ENCODE measurements at places on chromosomes 3 and 15.

DNA sequence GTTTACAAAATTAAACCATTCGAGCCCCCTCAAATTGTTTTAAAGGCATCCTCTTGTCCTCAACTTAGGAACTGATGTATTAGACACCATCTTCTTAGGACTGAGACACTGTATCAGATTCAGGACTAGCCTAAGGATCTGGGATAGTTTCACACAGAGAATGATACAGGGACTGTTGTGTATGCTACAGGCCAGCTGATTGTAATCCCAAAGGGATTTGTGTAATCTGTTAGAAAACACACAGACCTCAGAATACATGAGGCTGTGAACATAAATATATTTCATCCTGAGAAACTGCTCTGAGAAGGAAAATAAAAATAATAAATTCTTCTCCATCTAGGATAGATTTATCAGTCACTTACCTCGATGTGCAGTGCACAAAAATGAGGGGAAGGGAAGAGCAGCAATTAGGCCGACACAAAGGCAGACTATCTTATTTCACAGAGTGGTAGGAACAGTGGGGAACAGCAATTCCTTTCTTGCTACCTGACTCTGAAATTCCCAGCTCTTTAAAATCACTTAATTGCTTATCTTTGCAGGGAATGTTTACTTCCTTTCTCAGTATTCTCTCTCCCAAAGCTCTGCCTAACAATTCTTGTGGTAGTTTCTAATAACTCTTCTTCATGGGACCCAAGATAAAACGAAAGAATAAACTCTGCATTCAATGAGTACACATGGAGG is 322.5 kb downstream of the MAGI1 start:
- H3K36me3 ChIP-seq: no peaks in the 10 kb centered on the region
- no peaks in the 10 kb centered on the region for H3K4me1 ChIP-seq
- H3K4me3 ChIP-seq: no peak overlapping the region
- no peak for DNase-seq
- no peaks in the 10 kb centered on the region for H3K27me3 ChIP-seq
- H3K27ac ChIP-seq: no peak overlapping the region

DNA sequence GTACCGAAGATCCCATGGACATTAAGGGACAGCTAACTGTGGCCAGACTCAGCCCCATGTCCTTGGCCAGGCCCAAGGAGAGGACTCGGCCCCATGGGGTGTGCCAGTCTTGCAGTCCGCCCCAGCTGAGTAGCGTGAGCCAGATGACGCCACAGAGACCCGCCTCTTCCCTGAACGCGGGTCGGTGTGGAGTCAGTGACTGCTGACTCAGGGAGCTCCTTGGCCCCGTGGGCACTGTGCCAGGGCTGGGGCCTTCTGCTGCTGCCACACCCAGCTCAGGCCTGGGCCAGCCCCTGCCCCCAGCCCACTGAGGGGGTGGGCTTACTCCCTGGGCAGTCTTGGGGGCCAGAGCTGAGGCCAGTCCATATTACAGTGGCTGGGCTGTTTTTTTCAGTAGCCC is 52.8 kb downstream of the PLXNA1 start:
- H3K27me3 ChIP-seq: no peaks in the 10 kb centered on the region
- peaks cover 6% of the 10 kb centered on the region for H3K36me3 ChIP-seq
- H3K27ac ChIP-seq: no peak overlapping the region
- no peaks in the 10 kb centered on the region for H3K4me1 ChIP-seq

DNA sequence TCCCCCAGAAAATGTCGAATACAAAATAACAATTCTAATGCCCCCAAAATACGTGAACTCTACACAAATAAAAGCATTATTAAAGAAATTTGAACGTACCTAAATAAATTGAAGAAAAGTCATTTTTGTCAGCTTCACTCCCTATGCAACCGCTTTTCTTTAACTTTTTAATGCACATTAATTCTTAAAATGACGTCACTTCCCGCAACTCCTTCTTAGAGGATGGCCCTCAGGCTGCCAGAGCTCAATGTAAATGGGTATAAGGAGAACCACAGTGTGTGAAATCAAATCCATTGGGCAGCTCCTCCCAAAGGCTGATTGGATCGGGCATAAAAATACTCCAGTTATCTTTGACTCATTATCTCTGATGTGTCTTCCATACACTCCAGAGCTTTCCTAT is 736.9 kb downstream of the GBE1 start:
- no peaks in the 10 kb centered on the region for H3K27me3 ChIP-seq
- H3K36me3 ChIP-seq: no peaks in the 10 kb centered on the region
- no peaks in the 10 kb centered on the region for H3K4me1 ChIP-seq
- no peak overlapping the region for H3K4me3 ChIP-seq
- no peak overlapping the region for H3K27ac ChIP-seq

DNA sequence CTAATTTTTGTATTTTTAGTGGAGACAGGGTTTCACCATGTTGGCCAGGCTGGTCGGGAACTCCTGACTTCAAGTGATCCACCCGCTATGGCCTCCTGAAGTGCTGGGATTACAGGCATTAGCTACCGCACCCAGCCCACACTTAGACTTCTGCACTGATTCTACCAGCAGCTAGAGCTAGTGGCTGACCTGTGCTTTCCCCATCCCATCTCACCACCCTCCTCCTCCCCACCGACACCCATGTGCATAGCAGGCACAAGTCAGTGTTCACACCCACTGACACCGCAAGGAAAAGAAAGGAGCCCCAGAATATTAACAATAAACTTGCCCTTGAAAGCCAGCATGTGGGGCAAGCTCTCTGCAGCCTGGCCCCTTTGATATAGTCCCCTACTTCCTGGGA is 11.2 kb upstream of the ABTB1 start:
- no peaks in the 10 kb centered on the region for H3K4me1 ChIP-seq
- DNase-seq: no peak
- no peaks in the 10 kb centered on the region for H3K27me3 ChIP-seq
- H3K4me3 ChIP-seq: no peak overlapping the region
- H3K27ac ChIP-seq: no peak overlapping the region

- H3K27ac ChIP-seq: no peak overlapping the region
- H3K4me1 ChIP-seq: no peaks in the 10 kb centered on the region
- no peak for DNase-seq
- H3K4me3 ChIP-seq: no peak overlapping the region
These were observed 66.4 kb downstream of the SRGAP3 start for GRCh38 chr3:9183011-9183410.
